ENCODE measurements at places on chromosomes 12 and 14.

DNA sequence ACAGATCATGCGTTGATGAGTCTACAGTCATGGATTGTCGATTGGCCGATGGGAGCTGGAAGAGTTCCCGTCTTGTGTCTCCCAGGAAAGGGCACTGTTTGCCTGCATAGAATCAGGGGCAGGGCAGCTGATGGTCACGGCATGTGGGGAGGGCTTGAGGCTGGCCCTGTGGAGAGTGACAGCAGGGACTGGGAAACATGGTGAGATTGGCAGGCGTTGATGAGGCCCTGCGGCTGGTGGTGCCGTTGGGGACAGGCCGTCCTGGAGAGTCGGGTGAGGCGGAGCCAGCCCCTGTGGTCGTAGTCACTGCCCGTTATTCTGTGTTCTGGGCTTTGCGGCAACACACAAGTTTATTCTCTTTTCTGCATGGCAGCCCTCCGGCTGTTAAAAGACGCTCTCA, 52.9 kb downstream of the TECPR2 start:
- DNase-seq = no peak

DNA sequence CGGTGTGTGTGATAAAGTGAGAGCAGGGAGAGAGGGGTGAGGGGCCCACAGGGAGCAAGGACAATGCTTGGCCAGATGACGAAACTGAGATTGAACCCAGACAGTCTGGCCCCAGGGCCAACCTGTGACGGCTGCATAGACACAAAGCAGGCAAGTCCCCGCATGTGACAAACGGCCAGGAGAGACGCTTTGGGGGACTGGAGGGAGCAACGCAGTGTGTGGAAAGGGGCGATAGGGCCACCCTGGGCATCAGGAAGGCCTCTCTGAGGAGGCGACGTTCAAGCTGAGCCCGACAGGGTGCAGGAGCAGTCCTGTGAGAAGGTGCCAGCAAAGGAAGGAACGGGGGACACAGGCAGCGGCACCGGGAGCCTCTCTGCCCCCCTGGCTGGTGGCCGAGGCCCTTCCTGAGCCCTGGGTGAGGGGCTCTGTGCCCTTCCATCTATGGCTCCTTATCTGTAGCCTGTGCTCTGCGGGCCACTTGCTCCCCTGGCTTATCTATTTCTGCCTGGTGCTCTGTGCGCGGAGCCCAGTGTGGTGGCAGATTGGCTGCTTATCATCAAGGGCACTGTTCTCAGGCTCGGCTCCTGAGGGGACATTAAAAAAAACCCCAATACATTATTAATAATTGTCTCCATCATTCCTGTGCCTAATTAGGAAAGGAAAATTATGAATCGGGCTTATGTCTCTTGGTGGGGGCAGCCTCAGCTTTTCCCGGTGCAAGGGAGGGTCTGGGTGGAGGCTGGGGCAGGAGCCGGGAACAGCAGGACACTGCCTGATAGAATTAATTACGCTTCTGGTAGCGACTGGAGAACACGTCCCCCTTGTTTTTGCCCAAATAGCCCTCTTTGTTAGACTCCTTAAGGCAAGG, 39.8 kb downstream of the PRIMA1 start:
- no peak for DNase-seq

- no peak for DNase-seq
Measured at GRCh38 chr14:23097786-23098185, 2.5 kb downstream of the C14orf119 start.

- no peak for DNase-seq
Measured at GRCh38 chr14:67495827-67496226, 7.3 kb upstream of the TMEM229B start.

- no peak for DNase-seq
Measured at GRCh38 chr12:59843260-59843843, 247.5 kb downstream of the SLC16A7 start.

- no peak for DNase-seq
Measured at GRCh38 chr12:122841544-122842321, 6.5 kb downstream of the HIP1R start.

GRCh38 chr12:94231709-94232108, 83.3 kb downstream of the PLXNC1 start:
- DNase-seq = no peak

DNA sequence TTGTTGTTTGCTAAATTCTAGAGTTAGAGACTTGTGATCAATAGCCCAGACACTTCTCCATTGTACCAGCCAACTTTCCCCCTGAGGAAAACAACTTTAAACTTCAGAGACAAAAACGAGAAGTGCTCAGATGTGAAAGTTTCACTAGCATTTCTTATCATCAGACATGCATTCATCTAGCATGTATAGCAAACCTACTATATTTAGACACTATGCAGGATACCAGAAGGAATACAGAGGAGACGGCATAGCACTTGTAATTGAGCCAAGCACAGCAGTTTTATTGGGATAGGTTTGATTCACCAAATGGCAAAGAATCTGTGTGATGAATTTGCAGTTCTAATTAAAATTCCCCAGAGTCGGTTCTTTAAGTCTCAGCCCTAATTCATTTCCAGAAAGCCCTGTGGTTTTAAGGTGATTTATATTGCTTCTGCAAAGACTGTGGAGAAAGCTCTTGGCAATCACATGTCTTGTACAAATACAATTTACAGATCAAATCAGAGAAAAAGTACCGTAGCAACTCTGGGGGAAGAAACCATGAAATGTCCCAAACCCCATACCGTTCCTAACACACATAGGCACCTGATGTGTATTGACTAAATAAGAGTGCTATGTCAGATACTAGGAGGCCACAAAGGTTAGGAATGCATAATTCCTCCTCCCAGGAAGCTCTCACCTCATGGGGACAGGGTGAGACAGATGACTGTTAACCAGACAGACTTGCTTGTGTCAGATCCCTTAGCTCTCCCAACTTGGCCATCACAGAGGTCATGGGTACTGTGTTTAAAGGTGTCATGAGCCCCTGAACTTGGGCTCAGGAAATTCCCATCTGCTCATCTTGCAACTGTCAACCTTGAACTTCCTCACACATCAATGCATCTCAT, 69.6 kb upstream of the KRAS start:
- DNase-seq = no peak

DNA sequence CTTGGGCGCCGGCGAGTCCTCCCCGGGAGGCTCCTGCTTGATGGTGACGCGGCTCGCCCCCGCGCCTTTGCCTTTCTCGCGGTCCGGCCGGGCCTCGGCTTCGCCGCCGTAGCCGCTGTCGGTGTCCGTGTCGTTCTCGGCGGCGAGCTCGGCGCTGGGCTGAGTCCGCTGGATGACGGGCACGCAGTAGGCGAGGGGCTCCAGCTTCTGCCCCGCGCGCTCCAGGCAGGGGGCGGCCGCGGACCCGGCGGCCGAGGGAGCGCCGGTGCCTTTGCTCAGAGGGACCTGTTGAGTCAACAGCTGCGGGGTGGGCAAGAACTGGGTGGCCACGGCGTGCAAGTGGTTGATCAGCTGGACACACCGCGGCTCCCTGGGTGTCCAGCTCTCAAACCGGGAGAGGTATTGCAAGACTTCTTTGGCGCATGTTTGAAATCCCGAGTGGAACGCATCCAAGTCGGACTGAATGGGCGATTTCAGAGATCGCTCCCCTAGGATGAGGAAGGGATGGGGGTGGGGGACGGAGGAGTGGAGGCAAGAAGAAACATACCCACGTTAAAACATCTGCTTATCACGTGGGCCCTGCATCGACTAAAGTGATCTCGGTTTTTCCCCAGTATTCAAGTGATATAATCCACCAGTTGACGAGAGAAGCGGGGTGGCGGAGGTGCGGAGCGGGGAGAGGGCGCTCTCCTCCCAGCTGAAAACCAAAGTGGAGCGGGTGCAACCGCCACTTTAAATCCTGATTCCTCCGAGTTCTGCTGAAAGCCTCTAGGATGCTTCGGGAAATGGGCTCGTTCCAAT, 2.0 kb downstream of the BHLHE41 start:
- peak; percentile 34 for DNase-seq

DNA sequence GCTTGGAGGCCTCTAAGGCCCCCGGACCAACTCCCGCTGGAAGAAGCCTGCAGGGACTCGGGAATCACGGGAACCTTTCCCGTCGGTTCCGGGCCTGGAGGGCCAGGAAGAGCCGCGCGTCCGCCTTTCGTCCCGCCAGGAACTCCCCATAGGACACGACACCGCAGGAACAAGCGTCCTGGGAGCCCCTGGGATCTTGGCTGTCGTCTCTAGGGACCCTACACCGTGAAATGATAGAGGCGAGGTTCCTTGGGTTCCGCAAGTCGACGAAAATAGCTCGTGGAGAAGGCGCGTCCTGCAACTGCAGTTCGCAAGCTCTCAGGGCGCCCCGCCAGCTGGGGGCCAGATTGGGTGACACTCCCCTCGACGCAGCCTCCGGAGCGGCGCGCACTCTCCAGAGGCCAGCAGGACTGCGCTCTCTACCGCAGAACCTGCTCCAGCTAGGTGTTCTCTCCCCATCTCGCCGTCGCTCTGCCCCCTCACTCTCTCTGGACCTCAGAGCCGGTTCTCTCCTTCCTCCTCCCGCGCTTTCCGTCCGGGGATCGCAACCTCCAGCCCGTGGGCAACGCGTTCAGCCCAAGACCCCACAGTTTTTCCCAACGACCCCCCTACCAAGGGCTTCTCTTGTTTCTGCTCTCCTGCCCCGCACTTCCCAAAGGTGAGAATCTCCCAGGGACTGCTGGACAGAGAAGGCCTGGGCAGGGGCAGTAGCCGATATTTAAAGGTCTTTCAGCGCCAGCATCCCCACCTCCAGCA, 776 bp downstream of the BMP4 start:
- DNase-seq = peak; percentile 71

DNA sequence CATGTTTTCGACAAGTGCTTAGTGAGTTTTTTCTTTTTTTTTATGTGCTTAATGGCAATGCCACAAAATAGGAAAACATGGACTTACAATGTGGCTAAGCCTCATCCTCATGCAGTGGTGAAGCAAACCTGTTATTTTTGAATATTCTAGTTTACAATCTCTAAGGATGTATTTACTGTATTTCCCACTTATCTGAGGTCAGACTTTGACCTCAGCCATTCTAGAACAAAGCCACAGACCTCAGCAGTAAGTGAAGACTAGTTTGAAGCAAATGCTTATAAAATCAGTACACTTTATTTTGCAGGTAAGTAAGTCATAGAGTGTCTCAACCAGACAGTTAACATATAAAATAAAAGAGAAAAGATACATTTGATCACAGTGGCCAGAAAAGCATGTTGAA, 130.1 kb downstream of the CCDC91 start:
- no peak for DNase-seq

- no peak for DNase-seq
Measured at GRCh38 chr12:132311201-132311915, 18.0 kb downstream of the GALNT9 start.

DNA sequence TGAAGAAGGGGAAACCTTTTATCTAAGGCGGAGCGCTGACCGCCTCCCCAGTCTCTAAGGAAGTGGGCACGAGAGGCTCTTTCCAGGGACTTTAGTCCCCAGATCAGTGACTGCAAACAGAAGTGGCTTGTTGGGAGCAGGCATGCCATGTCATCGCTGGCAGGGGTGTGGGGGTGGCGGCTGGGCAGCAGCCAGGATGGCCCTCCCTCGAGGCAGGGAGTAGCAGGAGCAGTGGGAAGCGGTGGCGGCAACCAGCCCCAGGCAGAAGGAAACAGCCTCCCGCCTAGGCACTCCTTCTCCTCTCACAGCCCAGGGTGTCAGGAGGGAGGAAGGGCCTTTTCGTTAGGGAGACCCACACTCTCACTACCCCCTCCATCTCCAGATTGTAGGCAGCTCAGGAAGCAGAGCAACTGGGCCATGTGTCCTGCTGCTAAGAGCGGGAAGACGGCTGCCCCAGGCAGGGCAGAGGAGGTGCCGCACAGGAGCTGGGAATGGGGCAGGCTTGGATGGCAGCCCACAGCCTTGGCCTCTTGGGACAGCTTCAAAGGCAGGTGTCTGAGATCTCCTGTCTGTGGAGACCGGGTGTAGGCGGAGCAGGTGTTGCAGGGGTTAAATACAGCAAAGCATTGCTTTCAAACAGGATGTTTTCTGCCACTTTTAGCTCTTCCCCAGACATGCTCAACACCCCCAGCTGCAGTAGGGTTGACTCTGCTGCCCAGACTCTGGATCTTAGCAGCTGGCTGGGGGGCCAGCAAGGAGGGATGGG, 21.8 kb downstream of the VDR start:
- peak; percentile 88 for DNase-seq

GRCh38 chr12:46489951-46490388, 117.4 kb upstream of the SLC38A2 start:
- no peak for DNase-seq

DNA sequence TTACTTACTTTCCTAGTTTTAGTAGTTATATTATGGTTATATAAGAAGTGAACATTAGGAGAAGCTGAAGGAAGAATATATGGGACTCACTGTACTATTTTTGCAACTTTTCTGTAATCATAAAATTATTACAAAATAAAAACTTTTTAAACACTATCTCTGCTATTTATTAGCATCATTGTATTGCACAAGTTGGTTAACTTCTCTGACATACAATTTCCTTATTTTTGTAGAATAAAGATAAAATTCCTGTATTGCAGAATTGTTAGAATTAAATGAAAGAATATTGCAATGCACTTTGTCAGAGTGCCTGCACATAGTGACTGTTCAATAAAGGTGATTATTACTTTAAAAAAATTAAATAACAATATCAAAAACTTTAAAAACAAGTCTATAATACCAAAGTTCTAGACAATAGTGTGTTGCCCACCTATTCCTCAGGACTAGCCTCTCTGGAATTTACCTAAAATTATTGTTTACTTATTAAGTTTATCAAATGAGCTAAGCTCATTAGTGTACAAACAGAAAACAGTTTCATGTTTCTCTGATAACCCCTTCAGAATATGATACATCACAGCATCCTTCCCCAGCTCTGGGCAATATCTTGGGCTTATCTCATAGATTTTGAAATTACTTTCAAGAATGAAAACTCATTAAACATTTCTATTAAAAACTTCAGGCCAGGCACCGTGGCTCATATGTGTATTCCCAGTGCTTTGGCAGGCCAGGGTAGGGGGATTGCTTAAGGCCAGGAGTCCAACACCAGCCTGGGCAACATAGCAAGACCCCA, 77.4 kb upstream of the TMPO start:
- DNase-seq = no peak

DNA sequence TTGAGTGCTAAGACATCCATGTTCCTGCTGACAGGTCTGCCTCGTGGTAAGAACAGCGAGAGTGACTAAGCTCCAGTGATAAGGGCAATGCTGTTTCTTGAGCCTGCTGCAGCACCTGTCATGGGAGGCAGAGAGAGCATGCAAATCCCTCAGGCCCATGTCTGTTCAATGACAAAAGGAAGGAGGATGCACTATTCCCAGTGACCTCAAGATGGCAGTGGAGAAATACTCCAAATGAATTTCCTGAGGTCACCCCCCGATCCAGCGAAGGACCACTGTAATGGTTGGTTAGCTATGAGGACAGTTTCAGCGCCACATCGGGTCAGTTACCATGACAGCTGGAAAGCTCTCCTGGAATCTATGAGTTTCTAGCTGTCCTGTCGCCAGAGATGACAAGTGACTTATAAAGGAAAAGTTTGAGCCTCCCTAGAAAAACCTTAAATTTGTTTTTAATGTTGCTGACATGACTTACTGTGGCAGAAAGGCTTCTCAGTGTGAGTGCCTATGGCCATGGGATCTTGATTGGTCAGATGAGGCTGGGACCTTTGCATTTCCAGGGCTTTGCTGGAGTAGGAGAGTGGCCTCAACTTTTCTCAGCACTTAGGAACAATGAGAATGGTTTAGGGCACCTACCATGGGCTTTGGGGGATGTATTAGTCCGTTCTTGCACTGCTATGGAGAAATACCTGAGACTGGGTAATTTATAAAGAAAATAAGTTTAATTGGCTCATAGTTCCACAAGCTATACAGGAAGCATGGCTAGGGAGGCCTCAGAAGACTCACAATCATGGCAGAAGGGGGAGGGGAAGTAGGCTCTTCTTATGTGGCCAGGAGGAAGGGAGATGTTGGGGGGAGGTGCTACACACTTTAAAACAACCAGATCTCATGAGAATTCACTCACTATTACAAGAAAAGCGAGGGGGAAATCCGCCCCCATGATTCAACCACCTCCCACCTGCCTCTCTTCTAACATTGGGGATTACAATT, 88.0 kb upstream of the TMEM260 start:
- DNase-seq = no peak

Data from upper lobe of left lung (tissue), 6 donors.